H1 (cell line): ENCODE measurements at places on chromosomes 13 and 19. TPM values are rescaled to one million over a fixed set of nuclear protein-coding genes. Genes with fewer than 3 reads are reported as not detected.

DNA sequence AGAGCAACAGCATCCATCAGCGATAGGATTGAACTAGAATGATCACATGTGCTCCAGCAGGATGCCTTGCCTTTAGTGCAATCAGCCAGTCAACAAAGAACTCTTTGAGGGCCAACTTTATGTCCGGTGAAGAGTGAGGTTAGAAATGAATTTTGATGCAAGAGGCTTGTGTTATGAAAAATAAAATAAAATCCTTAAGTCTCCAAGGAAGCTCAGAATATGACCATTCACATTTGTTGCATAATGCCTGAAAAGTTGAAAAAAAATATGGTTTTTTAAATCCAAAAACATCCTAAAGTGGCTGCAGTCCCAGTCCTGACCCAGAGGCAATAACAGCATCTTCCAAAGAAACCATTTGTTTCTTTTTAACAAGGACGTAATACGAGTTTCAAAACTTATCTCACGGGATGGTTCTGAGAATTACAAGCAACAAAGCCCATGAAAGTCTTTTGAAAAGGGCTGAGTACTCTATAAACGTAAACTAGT is 61.3 kb downstream of the DCLK1 start:
- H3K36me3 ChIP-seq: no peaks in the 10 kb centered on the region
- no peak overlapping the region for H3K27ac ChIP-seq
- no peak for DNase-seq
- H3K4me1 ChIP-seq: no peaks in the 10 kb centered on the region; the same call in 1 of the 2 replicates
- no peaks in the 10 kb centered on the region for H3K27me3 ChIP-seq

- DNase-seq: no peak
- no peak overlapping the region for H3K4me3 ChIP-seq
- H3K27me3 ChIP-seq: no peaks in the 10 kb centered on the region
- H3K4me1 ChIP-seq: no peaks in the 10 kb centered on the region
- peaks cover 37% of the 10 kb centered on the region for H3K36me3 ChIP-seq
These were observed 13.6 kb downstream of the HAUS8 start for GRCh38 chr19:17061691-17062090.

DNA sequence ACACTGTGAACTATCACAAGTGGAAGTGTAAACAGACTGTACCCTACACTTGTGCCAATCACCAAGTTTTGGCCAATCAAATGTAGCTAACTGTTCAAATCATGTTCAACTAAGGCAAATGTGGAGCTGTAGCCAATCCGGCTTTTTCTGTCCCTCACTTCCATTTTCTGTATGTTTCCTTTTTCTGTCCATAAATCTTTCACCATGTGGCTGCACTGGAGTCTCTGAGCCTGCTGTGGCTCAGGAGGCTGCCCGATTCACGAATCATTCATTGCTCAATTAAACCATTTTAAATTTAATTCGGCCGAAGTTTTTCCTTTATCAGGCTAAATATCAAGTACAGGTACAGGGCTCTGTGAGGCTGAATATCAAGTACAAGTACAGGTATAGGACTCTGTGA is 216.5 kb downstream of the RFC3 start:
- no peak overlapping the region for H3K27ac ChIP-seq
- no peaks in the 10 kb centered on the region for H3K36me3 ChIP-seq
- no peak for DNase-seq
- H3K4me1 ChIP-seq: no peaks in the 10 kb centered on the region
- no peaks in the 10 kb centered on the region for H3K27me3 ChIP-seq

DNA sequence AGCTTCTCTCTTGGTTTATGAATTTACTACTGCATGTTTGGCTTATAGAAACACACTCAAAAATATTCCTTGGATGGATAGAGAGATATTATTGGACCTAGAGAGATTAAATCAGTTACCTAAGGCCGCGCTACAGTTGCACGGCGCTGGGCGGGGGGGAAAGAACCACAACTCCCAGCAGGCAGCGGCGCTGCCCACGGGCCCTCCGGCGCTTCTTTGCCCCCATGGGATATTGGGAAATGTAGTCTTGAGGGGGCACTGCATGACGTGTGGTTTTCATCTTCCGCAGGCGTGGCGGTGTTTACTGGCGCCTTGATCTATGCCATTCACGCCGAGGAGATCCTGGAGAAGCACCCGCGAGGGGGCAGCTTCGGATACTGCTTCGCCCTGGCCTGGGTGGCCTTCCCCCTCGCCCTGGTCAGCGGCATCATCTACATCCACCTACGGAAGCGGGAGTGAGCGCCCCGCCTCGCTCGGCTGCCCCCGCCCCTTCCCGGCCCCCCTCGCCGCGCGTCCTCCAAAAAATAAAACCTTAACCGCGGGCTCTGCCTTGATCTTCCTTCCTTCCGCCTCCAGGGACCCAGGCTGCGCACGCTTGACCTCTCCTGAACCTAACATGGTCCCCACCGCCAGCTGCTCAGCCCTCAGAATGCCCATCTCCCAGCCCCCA is 4.8 kb downstream of the EMP3 start:
- H3K36me3 ChIP-seq: no peaks in the 10 kb centered on the region
- H3K4me3 ChIP-seq: peak overlapping the region; percentile 49
- peak; percentile 86 for DNase-seq
- no peak overlapping the region for H3K27ac ChIP-seq
- H3K4me1 ChIP-seq: peaks cover 15% of the 10 kb centered on the region
- no peaks in the 10 kb centered on the region for H3K27me3 ChIP-seq

GRCh38 chr13:110676595-110677587 is 29.0 kb downstream of the CARS2 start:
- H3K36me3 ChIP-seq: peaks cover 21% of the 10 kb centered on the region
- no peaks in the 10 kb centered on the region for H3K27me3 ChIP-seq
- H3K27ac ChIP-seq: no peak overlapping the region
- DNase-seq: no peak
- H3K4me3 ChIP-seq: no peak overlapping the region

- H3K4me3 ChIP-seq: no peak overlapping the region
- H3K27me3 ChIP-seq: no peaks in the 10 kb centered on the region
- no peaks in the 10 kb centered on the region; the same call in 1 of the 2 replicates for H3K4me1 ChIP-seq
- no peaks in the 10 kb centered on the region for H3K36me3 ChIP-seq
These were observed 152.4 kb downstream of the DCLK1 start for GRCh38 chr13:35978607-35979316.

DNA sequence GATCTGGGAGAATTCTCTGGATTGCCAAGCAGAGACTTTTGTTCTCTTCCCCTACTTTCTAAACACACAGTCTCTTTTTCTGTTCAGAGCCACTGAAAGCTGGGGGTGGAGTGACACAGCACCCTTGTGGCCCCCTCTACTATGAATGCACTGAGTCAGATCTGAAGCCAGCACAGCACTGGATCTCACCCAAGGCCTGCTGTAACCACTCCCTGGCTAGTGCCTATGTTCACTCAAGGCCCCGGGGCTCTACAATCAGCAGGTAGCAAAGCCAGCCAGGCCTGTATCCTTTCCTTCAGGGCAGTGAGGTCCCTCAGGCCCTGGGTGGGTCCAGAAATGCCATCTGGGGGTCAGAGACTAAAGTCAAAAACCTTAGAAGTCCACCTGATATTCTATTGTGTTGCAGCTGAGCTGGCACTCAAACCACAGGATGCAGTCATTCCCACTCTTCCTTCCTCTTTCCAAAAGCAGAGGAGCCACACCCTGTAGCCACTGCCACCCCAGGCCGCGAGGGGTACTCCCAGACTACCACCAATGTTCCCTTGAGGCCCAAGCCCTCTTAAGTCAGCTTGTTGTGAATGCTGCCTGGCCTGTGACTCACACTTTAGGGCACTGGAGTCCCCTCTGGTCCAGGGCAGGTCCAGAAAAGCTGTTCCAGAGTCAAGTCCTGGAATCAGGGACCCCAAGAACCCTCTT is 110.1 kb upstream of the RXFP2 start:
- H3K4me3 ChIP-seq: no peak overlapping the region
- H3K27me3 ChIP-seq: no peaks in the 10 kb centered on the region
- peaks cover 1% of the 10 kb centered on the region; the same call in 1 of the 2 replicates for H3K4me1 ChIP-seq

- H3K36me3 ChIP-seq: no peaks in the 10 kb centered on the region
- H3K27me3 ChIP-seq: no peaks in the 10 kb centered on the region
- H3K27ac ChIP-seq: no peak overlapping the region
- DNase-seq: no peak
- H3K4me1 ChIP-seq: peaks cover 6% of the 10 kb centered on the region
- H3K4me3 ChIP-seq: no peak overlapping the region
These were observed 36.6 kb upstream of the PEPD start for GRCh38 chr19:33558151-33558550.

DNA sequence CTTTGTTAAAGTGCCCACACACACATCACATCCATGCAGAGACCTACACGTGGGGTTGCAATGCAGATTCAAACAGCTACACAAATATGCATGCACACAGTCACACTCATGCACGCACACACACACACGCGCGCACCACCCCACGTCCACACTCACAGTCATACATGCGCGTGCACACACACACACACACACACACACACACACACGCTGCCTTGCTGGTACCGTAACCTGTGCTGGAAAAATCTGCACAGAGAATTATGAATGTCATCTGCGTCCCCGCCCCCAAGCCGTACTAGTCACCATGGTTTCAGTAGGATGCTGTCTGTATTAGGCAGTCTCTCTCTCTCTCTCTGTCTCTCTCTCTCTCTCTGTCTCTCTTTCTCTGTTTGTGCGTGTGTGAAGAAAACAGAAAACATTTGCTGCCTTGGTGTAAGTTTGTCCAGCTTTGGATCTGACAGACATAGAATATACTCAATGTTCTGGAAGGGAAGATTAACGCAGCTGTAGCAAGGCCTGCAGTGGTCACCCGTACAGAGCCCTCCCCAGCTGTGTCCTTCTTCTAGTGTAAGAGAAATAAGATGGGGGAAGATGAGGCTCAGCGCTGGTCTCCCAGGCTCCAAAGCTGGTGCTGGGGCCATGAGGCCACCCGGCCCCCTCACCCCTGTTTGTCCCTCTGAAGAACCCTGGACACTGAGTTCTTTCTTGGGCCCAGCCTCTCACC is 26.4 kb upstream of the DPP9 start:
- no peaks in the 10 kb centered on the region; the same call in 1 of the 2 replicates for H3K4me1 ChIP-seq
- no peak overlapping the region for H3K4me3 ChIP-seq
- no peak overlapping the region for H3K27ac ChIP-seq
- H3K27me3 ChIP-seq: no peaks in the 10 kb centered on the region
- no peaks in the 10 kb centered on the region for H3K36me3 ChIP-seq

- H3K36me3 ChIP-seq: no peaks in the 10 kb centered on the region
- no peaks in the 10 kb centered on the region; the same call in 1 of the 2 replicates for H3K4me1 ChIP-seq
- H3K27me3 ChIP-seq: no peaks in the 10 kb centered on the region
- H3K4me3 ChIP-seq: no peak overlapping the region
- no peak overlapping the region for H3K27ac ChIP-seq
These were observed 34.5 kb downstream of the SOX21 start for GRCh38 chr13:94677799-94678198.

DNA sequence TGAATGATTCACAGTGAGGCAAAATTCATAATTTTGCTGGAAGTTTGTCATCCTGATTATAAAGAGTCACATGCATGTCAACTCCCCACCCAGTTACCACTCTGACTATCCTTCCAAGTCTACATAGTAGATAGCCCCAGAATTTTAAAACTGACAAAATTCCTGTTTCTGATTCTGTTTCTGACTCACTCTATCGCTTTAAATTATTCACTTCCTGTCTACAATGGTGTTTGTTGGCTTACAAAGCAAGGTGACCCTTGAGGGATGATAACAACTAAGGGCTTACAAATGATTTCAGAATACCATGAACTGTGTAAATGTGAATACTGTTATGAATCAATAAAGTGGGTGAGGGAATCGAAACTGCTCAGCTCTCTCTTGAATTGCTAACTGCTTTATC is 98.7 kb upstream of the KL start:
- H3K36me3 ChIP-seq: no peaks in the 10 kb centered on the region
- H3K4me1 ChIP-seq: no peaks in the 10 kb centered on the region
- no peaks in the 10 kb centered on the region for H3K27me3 ChIP-seq
- DNase-seq: no peak
- H3K27ac ChIP-seq: no peak overlapping the region
- H3K4me3 ChIP-seq: no peak overlapping the region

GRCh38 chr19:58549664-58550361 is 5.1 kb downstream of the CHMP2A start:
- DNase-seq: no peak
- no peak overlapping the region for H3K4me3 ChIP-seq
- H3K27ac ChIP-seq: no peak overlapping the region
- H3K27me3 ChIP-seq: no peaks in the 10 kb centered on the region
- peaks cover 11% of the 10 kb centered on the region for H3K4me1 ChIP-seq

GRCh38 chr13:40165316-40165932 is 501.0 kb downstream of the FOXO1 start:
- no peaks in the 10 kb centered on the region for H3K36me3 ChIP-seq
- no peaks in the 10 kb centered on the region for H3K27me3 ChIP-seq
- no peak overlapping the region for H3K4me3 ChIP-seq
- no peak overlapping the region for H3K27ac ChIP-seq
- H3K4me1 ChIP-seq: no peaks in the 10 kb centered on the region

DNA sequence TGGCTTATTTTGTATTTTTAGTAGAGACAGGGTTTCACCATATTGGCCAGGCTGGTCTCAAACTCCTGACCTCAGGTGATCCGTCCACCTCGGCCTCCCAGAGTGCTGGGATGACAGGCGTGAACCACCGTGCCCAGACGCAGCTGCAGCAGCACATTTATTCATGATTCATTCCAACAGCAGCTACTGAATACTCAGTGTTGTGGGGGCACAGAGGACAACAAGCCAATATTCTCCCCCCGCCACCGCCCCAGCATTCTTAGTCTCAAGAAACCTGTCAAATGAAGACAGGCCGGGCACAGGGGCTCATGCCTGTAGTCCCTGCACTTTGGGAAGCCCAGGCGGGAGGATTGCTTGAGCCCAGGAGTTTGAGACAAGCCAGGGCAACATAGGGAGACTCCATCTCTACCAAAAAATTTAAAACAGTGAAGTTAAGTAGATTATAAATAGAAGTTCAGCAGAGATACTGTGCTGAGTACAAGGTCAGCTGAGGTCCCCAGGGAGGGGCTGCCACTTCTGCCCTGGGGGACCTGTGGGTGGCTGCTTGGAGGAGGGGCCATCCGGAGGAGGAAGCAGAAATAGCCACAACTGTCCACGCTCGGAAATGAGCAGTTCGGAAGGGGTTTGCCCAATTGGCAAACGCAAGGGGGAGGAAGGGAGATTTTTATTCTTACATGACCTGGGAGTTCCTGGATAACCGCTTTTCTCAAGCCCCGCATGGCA is 4.3 kb downstream of the DOT1L start:
- no peaks in the 10 kb centered on the region for H3K27me3 ChIP-seq
- peaks cover 12% of the 10 kb centered on the region for H3K4me1 ChIP-seq
- no peak overlapping the region for H3K27ac ChIP-seq
- H3K4me3 ChIP-seq: no peak overlapping the region

- H3K27me3 ChIP-seq: peaks cover 18% of the 10 kb centered on the region
- no peak overlapping the region for H3K27ac ChIP-seq
- no peaks in the 10 kb centered on the region for H3K36me3 ChIP-seq
- DNase-seq: no peak
These were observed 67.7 kb upstream of the STARD13 start for GRCh38 chr13:33353210-33353609.

GRCh38 chr13:74550039-74550438 is 415.8 kb upstream of the KLF12 start:
- no peaks in the 10 kb centered on the region for H3K27me3 ChIP-seq
- no peaks in the 10 kb centered on the region for H3K4me1 ChIP-seq
- no peak overlapping the region for H3K27ac ChIP-seq
- H3K4me3 ChIP-seq: no peak overlapping the region
- DNase-seq: no peak

- DNase-seq: no peak
- no peak overlapping the region for H3K27ac ChIP-seq
- H3K4me3 ChIP-seq: no peak overlapping the region
- no peaks in the 10 kb centered on the region for H3K4me1 ChIP-seq
These were observed 8.8 kb upstream of the CPB2 start for GRCh38 chr13:46113596-46113995.

SARS2 gene
- 59.2 and 68.0 TPM in 2 replicates for total RNA-seq

CEACAM8 gene
- total RNA-seq: not detected in 2 replicates

C19orf33 gene
- total RNA-seq: 4.4 and 6.0 TPM in 2 replicates

PSG1 gene
- total RNA-seq: not detected in 2 replicates

FBXW9 gene
- 10.8 and 11.1 TPM in 2 replicates for total RNA-seq

CNFN gene
- 8.9 and 12.6 TPM in 2 replicates for total RNA-seq

SYCN gene
- not detected in 2 replicates for total RNA-seq

EIF3K gene
- 329 and 344 TPM in 2 replicates for total RNA-seq

KPTN gene
- 23.6 and 28.0 TPM in 2 replicates for total RNA-seq

EFNB2 gene
- 10.3 and 12.0 TPM in 2 replicates for total RNA-seq

CYP4F2 gene
- total RNA-seq: not detected in 2 replicates
